Epithelial cell of umbilical artery (primary cell): ENCODE measurements at places on chromosomes 12 and 14. TPM values are rescaled to one million over a fixed set of nuclear protein-coding genes. Genes with fewer than 3 reads are reported as not detected.

Gene SCN8A
- total RNA-seq = 16.9 and 40.0 TPM in 2 replicates

Gene CHGA
- total RNA-seq = not detected in 2 replicates

Gene SRGAP1
- total RNA-seq = 1.3 and 4.0 TPM in 2 replicates

Gene FRMD6
- total RNA-seq = 90.9 and 103 TPM in 2 replicates

Gene PRKCH
- total RNA-seq = 141 and 176 TPM in 2 replicates

Gene CACNA2D4
- total RNA-seq = 1.1 TPM in 1 of 2 replicates, not detected in the other

Gene KRT79
- under 0.01 TPM in 1 of 2 replicates, not detected in the other for total RNA-seq

Gene ADCY6
- total RNA-seq = 27.8 and 33.5 TPM in 2 replicates

Gene PTGES3
- 86.4 and 116 TPM in 2 replicates for total RNA-seq

Gene DAO
- total RNA-seq = not detected in 2 replicates

Gene KIF26A
- 4.4 and 12.0 TPM in 2 replicates for total RNA-seq

Gene POTEG
- not detected in 2 replicates for total RNA-seq

Gene ALG10B
- total RNA-seq = 2.7 and 3.9 TPM in 2 replicates

Gene ACOT6
- 0.30 TPM in 1 of 2 replicates, not detected in the other for total RNA-seq

Gene WSCD2
- total RNA-seq = not detected in 2 replicates

Gene MMP14
- 251 and 265 TPM in 2 replicates for total RNA-seq

Gene TMTC1
- 2.6 and 16.7 TPM in 2 replicates for total RNA-seq

Gene MOK
- total RNA-seq = 1.5 and 3.2 TPM in 2 replicates

Gene PPP1CC
- total RNA-seq = 152 and 168 TPM in 2 replicates

Gene PWP1
- 143 and 174 TPM in 2 replicates for total RNA-seq

Gene RTL1
- not detected in 2 replicates for total RNA-seq

Gene TCL1B
- not detected in 2 replicates for total RNA-seq

Gene SLC25A47
- not detected in 2 replicates for total RNA-seq

Gene DNAH10
- total RNA-seq = under 0.01 and 0.15 TPM in 2 replicates

Gene NOVA1
- total RNA-seq = 0.97 and 2.0 TPM in 2 replicates

Gene RHOJ
- 31.5 and 40.3 TPM in 2 replicates for total RNA-seq

Gene SLC8A3
- total RNA-seq = under 0.01 and 0.15 TPM in 2 replicates

Gene TBX3
- total RNA-seq = 0.97 and 1.7 TPM in 2 replicates

Gene C12orf54
- total RNA-seq = not detected in 2 replicates

Gene PLA2G1B
- total RNA-seq = not detected in 2 replicates

Gene NANOG
- total RNA-seq = not detected in 2 replicates

Gene DPPA3
- total RNA-seq = not detected in 2 replicates

Gene EGLN3
- 0.91 and 1.6 TPM in 2 replicates for total RNA-seq

Gene DDX23
- 78.0 and 112 TPM in 2 replicates for total RNA-seq

Gene ADAM21
- total RNA-seq = under 0.01 and 0.30 TPM in 2 replicates

Gene CMA1
- not detected in 2 replicates for total RNA-seq

Gene PTCSC3
- not detected in 2 replicates for total RNA-seq

Gene EFS
- total RNA-seq = not detected in 2 replicates

Gene RPS6KA5
- 3.6 and 10.6 TPM in 2 replicates for total RNA-seq

Gene SUDS3
- total RNA-seq = 24.4 and 36.5 TPM in 2 replicates

Gene ENDOU
- total RNA-seq = not detected in 2 replicates

Gene CLEC4D
- not detected in 2 replicates for total RNA-seq

Gene FOXG1
- not detected in 2 replicates for total RNA-seq

Gene CSRP2
- 6.8 and 15.7 TPM in 2 replicates for total RNA-seq

Gene SRRM4
- not detected in 2 replicates for total RNA-seq

Gene SERPINA9
- total RNA-seq = not detected in 2 replicates

Gene FOXN4
- total RNA-seq = not detected in 2 replicates

Gene CDCA3
- total RNA-seq = 12.7 and 13.2 TPM in 2 replicates

Gene SLC5A8
- total RNA-seq = not detected in 2 replicates

Gene IFNG-AS1
- total RNA-seq = not detected in 2 replicates

Gene SLC6A15
- 0.65 and 2.1 TPM in 2 replicates for total RNA-seq

Gene LRRC43
- total RNA-seq = 1.2 and 1.6 TPM in 2 replicates

Gene MSI1
- total RNA-seq = not detected in 2 replicates

Gene IGFBP6
- total RNA-seq = 8.4 and 13.1 TPM in 2 replicates

Gene IL22
- total RNA-seq = not detected in 2 replicates

Gene BHLHE41
- under 0.01 and 0.15 TPM in 2 replicates for total RNA-seq

Gene PZP
- 0.30 and 0.97 TPM in 2 replicates for total RNA-seq

Gene SLC2A14
- not detected in 2 replicates for total RNA-seq
